ENCODE measurements at places on chromosomes 5 and 9.

DNA sequence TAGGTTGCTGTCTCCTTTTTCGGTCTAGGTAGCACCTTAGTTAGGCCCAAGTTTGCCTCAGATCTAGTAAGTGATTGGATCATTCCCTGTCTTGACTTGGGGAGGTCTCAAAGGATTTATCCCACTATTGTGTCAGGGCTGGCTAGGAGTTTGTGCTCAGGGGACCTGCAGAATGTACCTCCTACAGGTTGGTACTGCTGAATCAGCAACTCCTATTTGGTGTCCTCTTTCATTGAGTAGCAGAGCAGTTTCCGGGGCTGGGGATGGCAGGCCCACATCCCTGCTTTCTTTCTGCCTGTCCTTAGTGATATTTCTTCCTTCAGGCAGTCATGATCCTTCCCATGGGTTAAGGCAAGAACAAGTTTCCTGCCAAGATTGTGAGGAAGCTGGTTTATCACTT is 192.9 kb upstream of the CCNH start:
- no peak for DNase-seq
- H3K36me3 ChIP-seq = no peaks in the 10 kb centered on the region
- H3K4me1 ChIP-seq = peaks cover 9% of the 10 kb centered on the region
- H3K27me3 ChIP-seq = no peaks in the 10 kb centered on the region
- H3K27ac ChIP-seq = no peak overlapping the region

GRCh38 chr5:141783005-141783946 is 94.9 kb downstream of the PCDH1 start:
- peak; percentile 48 for DNase-seq
- H3K36me3 ChIP-seq = no peaks in the 10 kb centered on the region
- H3K4me3 ChIP-seq = no peak overlapping the region
- H3K4me1 ChIP-seq = peaks cover 43% of the 10 kb centered on the region

DNA sequence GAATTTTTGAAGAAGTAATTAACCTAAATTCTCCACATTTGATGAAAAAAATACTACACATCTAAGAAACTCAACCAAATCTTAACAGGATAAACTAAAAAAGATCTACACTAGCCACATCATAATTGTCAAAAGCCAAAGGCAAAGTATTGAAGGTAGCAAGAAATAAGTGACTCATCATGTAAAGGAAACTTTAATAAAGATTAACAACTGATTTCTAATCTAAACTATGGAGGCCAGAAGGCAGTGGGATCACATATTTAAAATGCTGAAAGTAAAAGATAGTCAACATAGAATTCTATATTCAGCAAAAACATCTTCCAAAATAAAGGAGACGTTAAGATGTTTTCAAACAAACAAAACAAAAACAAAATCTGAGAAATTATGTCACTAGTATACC is 2002.9 kb downstream of the MAT2B start:
- peaks cover 16% of the 10 kb centered on the region for H3K4me1 ChIP-seq
- no peaks in the 10 kb centered on the region for H3K27me3 ChIP-seq
- H3K36me3 ChIP-seq = peaks cover 23% of the 10 kb centered on the region
- no peak for DNase-seq

- no peaks in the 10 kb centered on the region for H3K36me3 ChIP-seq
- no peak overlapping the region for H3K27ac ChIP-seq
- DNase-seq = no peak
- H3K27me3 ChIP-seq = peaks cover 38% of the 10 kb centered on the region
These were observed 31.4 kb upstream of the TTLL11 start for GRCh38 chr9:122124528-122124927.

GRCh38 chr9:98022447-98022846 is 34.1 kb upstream of the NANS start:
- H3K4me3 ChIP-seq = no peak overlapping the region
- H3K4me1 ChIP-seq = peaks cover 3% of the 10 kb centered on the region
- DNase-seq = no peak

- H3K4me1 ChIP-seq = no peaks in the 10 kb centered on the region
- no peak overlapping the region for H3K4me3 ChIP-seq
- no peaks in the 10 kb centered on the region for H3K36me3 ChIP-seq
- DNase-seq = no peak
- no peak overlapping the region for H3K27ac ChIP-seq
- no peaks in the 10 kb centered on the region for H3K27me3 ChIP-seq
These were observed 20.4 kb downstream of the HAVCR2 start for GRCh38 chr5:157088342-157088990.

- H3K4me3 ChIP-seq = no peak overlapping the region
- peaks cover 38% of the 10 kb centered on the region for H3K36me3 ChIP-seq
- no peaks in the 10 kb centered on the region for H3K27me3 ChIP-seq
- peaks cover 9% of the 10 kb centered on the region for H3K4me1 ChIP-seq
- H3K27ac ChIP-seq = no peak overlapping the region
These were observed 8.2 kb downstream of the NDUFA8 start for GRCh38 chr9:122151267-122151828.

DNA sequence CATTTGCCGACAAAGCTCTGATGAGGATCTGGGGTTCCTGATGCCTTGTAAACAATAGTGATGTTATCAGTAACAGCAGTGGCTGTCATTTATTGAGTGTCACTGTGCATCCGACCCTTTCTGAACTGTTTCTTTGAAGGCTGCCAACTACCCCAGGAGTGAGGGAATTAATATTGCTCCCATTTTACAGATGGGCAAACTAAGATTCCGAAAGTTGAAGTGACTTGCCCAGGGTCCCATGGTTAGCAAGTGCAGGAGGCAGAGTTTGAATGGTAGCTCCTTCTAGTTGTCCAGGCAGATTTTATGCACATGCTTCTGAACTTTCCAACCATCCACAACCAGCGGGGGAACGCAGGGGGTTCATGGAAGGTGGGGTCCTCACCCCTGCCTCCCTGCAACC is 81.9 kb downstream of the COL27A1 start:
- H3K4me1 ChIP-seq = no peaks in the 10 kb centered on the region
- peaks cover 8% of the 10 kb centered on the region for H3K36me3 ChIP-seq
- H3K27me3 ChIP-seq = no peaks in the 10 kb centered on the region
- DNase-seq = no peak
- no peak overlapping the region for H3K27ac ChIP-seq
- no peak overlapping the region for H3K4me3 ChIP-seq

GRCh38 chr9:131727795-131728545 is 11.9 kb downstream of the RAPGEF1 start:
- no peak for DNase-seq

GRCh38 chr5:114857941-114858551 is 311.7 kb downstream of the TRIM36 start:
- no peak overlapping the region for H3K27ac ChIP-seq
- DNase-seq = peak; percentile 19
- H3K36me3 ChIP-seq = no peaks in the 10 kb centered on the region
- H3K27me3 ChIP-seq = no peaks in the 10 kb centered on the region

DNA sequence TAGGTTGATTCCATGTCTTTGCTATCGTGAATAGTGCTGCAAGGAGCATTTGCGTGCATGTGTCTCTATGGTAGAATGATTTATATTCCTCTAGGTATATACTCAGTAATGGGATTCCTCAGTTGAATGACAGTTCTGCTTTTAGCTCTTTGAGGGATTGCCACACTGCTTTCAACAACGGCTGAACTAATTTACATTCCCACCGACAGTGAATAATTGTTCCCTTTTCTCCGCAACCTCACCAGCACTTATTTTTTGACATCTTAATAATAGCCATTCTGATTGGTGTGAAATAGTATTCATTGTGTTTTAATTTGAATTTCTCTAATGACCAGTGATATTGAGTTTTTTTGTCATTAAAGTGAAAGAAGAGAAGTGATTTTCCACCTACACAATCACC is 18.5 kb downstream of the IFNA5 start:
- no peaks in the 10 kb centered on the region for H3K36me3 ChIP-seq
- no peaks in the 10 kb centered on the region for H3K4me1 ChIP-seq
- H3K4me3 ChIP-seq = no peak overlapping the region
- peaks cover 20% of the 10 kb centered on the region for H3K27me3 ChIP-seq
- H3K27ac ChIP-seq = no peak overlapping the region
- DNase-seq = no peak
